ENCODE measurements at places on chromosomes 7 and 10. TPM values are rescaled to one million over a fixed set of nuclear protein-coding genes. Genes with fewer than 3 reads are reported as not detected.

SFRP4 gene
- polyA plus RNA-seq, result 3.5 TPM

CACNB2 gene
- 0.90 TPM for polyA plus RNA-seq

MEOX2 gene
- 5.3 TPM for polyA plus RNA-seq

DNA sequence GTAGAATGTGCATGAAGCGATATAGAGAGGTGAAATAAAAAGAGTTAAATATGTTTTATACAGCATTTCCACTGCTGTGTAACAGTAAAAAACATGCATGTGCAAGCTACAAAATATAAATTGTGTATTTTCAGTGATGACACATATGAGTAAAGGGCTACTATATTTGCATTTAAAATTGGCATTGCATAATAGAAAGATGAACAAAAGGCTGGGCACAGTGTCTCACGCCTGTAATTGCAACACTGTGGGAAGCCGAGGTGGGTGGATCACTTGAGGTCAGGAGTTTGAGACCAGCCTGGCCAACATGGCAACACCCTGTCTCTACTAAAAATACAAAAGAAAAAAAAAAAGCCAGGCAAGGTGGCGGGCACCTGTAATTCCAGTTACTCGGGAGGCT is 79.8 kb upstream of the CCDC71L start:
- DNase-seq, result no peak

DNA sequence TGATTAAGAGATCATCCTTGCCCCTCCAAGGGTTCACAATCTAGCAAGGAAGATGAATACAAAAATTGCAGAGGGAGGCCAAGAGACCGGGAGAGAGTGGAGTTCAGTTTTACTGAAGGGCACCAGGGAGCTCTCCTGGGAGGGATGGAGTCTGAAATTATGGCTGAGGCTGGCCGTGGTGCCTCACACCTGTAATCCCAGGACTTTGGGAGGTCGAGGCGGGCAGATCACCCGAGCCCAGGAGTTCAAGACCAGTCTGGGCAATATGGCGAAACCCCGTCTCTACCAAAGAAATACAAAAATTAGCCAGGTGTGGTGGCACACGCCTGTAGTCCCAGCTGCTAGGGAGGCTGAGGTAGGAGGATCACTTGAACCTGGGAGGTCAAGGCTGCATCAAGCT is 51.4 kb upstream of the MXI1 start:
- DNase-seq, result no peak

GRCh38 chr7:39607865-39608264 is 15.5 kb upstream of the RALA start:
- no peak for DNase-seq

- DNase-seq, result no peak
Observed at GRCh38 chr7:117146511-117146910, 176.3 kb downstream of the WNT2 start.

DNA sequence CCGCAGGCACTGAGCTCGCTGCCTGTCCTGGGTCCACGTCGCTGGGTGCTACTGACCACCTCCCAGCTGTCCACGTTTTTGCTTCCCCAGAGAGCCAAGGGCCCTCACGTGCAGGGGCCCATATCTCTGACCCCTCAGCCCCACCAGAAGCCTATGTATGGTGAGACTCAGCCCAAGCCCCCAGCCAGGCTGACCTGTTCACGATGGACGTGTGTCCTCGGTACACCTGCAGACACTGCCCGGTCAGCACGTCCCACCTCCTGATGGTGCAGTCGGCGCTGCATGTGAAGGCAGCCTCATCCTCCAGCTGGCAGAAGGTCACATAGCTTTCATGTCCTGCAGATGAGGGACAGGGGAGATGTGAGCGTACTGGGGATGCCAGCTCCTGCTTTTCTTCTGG is 9.9 kb downstream of the WDR86 start:
- DNase-seq, result no peak

GRCh38 chr10:63286754-63287264 is 153.7 kb downstream of the NRBF2 start:
- DNase-seq, result no peak
